Stimulated activated CD8-positive, alpha-beta memory T cell treated with anti-CD3 and anti-CD28 coated beads, Interleukin-15, amount 100 ng/mL, for 24 hours (primary cell): ENCODE measurements at places on chromosomes 13 and 19.

- DNase-seq, result no peak
These were observed at the start of gene ZFR2 for GRCh38 chr19:3868770-3869456. TSS of gene ZFR2 (minus strand) at chr19:3869038. CDS start at chr19:3869017, 21 bp downstream.

DNA sequence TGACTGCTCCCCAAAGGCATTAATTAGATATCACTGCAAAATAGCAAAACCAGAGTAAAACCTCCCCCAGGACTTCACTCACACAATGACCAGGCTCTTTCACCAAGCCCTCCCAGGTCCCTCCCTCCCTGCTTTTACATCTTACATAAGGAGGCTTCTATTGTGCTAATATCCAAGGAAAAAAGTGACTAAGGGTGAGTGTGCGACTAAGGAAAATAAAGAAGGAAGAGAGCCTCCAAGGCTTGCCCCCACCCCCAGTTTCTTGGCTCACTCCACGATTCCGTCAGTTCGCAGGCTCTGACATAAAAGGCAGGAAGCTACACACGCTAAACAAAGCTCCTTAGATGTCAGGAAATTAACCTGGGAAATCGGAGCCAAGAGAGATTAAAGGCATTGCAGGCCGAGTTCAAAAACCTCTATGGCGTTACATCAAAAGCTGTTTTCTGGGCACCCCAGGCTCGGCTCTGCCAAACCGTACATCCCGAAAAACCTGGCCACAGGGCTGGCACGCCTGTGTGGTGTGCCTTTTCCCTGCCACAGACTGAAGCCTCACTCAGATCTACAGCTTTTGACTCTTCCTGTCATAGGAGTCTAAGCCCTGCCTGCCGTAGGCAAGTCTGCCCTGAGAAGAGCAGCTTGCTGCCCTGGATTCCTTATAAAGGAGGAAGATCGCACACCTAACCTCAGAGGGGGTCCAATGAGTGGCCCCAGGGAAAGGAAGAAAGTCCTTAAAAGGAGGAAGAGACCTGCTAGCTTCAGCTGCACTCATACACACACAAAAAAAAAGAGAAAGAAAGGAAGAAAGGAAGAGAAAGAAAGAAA, 67.0 kb upstream of the SERP2 start:
- no peak for DNase-seq

- no peak for DNase-seq
These were observed 242.2 kb downstream of the B3GLCT start for GRCh38 chr13:31441800-31442510.

DNA sequence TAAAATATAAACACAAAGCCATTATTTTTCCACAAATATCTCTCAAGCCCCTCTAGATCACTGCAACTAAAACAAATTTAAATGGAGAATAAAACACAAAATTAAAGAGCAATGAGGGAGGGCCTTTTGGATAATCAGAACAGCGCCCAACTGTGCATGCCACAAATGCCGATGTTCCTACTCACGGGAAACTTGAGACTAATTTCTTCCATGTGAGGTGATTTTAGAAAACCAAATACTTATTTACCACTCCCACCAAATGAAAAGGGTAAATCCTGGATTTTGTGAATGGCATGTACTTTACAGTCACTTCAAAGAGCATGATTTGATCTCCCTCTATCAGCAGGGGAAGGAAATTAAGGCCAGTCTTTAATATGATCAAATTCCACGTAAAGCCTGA, 74.8 kb downstream of the SLC7A1 start:
- DNase-seq, result no peak

GRCh38 chr19:53849237-53849676, 18.4 kb upstream of the MYADM start:
- DNase-seq, result no peak

GRCh38 chr19:35136231-35136630, 1.4 kb upstream of the LGI4 start:
- no peak for DNase-seq

- no peak for DNase-seq
These were observed 16.8 kb upstream of the NMRK2 start for GRCh38 chr19:3916033-3916432.

DNA sequence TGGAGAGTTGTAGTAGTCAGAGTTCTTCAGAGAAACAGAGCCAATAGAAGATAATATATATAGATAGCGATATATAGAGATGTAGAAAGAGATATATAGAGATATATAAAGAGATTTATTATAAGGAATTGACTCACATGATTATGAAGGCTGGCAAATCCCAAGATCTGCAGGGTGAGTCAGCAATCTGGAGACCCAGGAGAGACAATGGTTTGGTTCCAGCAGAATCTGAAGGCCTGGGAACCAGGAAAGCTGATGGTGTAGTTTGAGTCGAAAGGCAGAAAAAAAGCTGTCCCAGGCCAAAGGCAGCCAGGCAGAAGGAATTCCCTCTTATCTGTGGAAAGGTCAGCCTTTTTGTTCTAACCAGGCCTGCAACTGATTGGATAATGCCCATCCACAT, 194.1 kb downstream of the NUFIP1 start:
- DNase-seq, result no peak

GRCh38 chr13:40178130-40178529, 488.3 kb downstream of the FOXO1 start:
- no peak for DNase-seq

DNA sequence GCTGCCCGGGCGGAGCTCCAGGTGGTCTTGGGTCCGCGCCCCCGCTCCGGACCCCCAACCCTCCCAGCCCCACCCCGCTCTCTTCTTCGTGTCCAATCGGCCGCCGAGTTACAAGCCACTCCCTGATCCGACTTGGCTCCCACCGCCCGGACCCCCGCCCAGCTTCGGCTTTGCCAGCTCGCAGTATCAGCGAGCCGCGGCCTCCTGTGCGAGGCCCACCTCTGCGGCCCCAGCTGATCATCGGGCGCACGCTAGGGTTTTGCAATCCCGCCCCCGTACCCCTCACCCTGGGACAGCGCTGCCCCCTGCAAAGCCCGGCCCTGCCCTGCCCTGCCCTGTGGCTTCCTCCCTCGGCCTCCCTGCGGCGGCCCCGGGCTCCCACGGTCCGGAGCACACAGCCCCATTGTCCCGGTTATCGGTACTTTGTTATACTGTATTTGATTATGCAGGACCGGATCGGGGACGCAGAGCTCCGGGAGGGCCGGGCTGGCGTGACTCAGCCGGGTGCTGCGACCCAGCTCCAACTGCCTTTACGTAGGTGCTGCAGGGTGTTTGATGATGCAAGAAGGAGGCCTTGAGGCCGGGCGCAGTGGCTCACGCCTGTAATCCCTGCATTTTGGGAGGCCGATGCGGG, 598 bp upstream of the LPAR2 start:
- no peak for DNase-seq

- no peak for DNase-seq
These were observed 32.9 kb upstream of the GPC6 start for GRCh38 chr13:93193682-93194081.

DNA sequence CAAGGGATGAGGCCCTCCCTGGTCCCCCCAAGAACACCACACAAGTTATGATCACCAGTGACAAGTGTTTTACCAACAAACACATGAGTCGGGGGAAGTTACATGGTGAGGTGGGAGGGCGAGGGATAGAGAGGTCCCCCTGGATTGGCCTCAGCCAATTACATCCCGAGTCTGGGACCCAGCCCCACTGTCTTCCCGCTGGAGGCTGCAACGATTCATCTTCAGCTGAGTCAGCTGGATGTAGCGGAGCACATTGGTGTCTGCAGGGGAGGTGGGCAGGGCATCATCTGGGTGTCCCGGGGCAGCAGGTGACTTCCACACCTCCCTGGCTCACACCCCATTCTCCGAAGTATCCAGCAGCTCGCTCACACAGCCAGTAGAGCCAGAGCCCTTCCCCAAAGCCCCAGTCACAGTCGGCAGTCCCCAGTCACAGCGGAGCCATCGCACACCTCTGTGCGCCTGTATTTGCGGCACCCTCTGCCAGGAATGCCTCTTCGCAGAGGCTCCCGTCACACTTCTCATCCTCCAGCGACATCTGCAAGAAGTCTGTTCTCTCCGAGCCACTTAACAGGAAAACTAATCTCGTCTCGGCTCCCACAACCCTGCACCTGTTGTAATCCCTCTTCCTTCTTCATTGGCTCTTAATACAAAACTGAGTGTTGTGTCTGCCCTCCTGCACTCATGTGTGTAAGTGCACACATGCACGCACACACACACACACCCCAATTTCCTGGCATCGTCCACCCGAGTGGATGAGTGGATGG, 2.0 kb downstream of the TTC9B start:
- DNase-seq, result no peak

- peak; percentile 41 for DNase-seq
These were observed 20.2 kb downstream of the BBC3 start for GRCh38 chr19:47210689-47211316.
